ENCODE measurements at places on chromosomes 16 and 17.

DNA sequence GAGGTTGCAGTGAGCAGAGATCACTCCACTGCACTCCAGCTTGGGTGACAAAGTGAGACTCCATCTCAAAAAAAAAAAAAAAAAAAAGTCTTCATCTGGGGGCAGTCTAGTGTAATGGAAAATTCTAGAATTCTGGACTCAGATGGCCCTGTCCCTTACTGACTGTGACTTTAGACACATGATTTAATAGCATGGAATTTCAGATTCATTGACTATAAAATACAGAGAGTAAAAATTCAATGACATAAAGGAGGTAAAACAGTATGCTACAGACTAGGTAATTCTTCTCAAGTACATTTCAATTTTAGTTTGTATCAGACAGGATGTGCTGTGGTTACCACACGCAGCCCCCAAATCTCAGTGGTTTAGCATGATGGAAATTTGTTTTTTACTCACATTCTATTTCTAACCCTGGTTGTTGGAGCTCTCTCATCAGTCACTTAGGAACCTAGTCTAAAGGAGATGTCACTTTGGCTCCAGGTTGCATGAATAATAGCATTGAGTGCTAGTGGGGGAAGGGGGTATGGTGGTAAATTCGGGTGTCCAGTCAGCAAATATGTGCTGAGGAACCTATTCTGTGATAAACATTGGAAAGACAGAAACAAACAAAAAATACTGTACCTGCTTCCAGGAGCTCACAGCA is 444.0 kb downstream of the XYLT1 start:
- DNase-seq = no peak

DNA sequence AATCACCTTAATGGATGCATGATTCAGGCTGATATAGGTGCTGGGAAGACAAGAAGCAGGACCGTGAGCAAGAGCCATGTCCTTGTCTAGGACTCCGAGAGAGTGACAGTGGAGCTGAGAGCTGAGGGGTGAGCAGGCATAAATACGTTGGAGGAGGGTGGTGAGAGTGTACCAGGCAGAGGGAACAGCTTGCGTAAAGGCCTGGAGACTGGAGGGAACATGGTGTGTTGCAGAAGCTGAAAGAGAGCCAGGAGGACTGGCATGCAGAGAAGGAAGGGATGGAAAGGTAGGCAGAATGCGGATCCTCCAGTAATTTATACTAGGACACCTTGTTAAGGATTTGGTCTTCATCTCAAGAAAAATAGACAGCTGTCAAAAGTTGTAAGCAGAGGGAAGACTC is 653.2 kb downstream of the HS3ST4 start:
- DNase-seq = no peak

DNA sequence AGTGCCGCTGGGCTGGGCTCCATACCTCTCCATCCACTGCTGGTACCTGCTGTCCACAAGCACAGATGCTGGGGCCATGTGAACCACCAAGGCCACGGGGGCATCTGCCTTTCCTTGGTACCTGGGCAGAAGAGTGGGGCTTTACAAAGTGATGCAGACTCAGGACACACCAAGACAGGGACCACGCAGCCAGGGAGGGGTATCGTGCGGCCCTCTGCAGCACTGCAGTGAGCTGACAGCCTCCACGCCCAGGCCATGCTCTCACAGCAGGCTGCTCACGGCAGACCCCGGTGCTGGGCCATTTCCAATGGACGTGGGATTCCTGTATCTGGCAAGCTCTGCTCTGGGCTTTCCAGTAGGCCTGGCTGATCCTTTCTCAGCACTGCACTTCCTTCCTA is 14.4 kb downstream of the ELAC2 start:
- no peak for DNase-seq

DNA sequence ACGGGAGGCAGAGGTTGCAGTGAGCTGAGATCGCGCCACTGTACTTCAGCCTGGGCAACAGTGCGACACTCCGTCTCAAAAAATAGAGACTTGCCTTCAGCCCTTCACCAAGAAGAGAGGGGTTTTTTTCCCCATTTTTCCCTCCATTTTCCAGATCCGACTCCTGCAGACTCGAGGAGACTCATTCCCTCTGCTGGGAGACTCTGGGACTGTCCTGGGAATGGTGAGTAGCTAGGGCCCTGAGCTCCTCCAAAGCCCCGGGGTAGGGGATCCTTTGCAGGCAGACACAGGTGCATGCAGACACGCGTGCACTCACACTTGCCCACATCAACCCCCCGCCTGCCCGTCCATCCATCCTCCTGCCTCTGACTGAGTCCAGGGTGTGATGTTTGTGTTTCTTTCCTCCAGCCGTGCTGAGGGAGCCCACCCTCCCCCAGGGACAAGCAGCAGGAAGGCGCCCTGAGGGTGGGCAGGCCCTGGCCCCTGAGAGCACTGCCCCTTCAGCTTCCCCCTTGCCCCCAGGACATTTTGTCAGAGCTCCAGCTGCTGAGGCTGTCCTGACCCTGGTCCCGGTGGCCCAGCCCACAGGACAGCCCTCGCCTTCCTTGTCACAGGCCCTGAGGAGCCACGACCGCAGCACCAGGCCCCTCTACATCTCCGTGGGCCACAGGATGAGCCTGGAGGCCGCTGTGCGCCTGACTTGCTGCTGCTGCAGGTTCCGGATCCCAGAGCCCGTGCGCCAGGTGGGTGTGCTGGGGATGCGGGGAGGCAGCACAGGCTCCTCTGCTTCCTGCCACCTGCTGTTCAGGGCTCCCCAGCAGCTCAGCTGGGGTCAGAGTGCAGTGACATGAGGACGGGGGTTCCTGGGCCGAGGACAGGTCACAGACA is 10.2 kb downstream of the ENDOV start:
- no peak for DNase-seq

GRCh38 chr16:1443403-1443973 is 868 bp downstream of the CCDC154 start:
- DNase-seq = no peak

DNA sequence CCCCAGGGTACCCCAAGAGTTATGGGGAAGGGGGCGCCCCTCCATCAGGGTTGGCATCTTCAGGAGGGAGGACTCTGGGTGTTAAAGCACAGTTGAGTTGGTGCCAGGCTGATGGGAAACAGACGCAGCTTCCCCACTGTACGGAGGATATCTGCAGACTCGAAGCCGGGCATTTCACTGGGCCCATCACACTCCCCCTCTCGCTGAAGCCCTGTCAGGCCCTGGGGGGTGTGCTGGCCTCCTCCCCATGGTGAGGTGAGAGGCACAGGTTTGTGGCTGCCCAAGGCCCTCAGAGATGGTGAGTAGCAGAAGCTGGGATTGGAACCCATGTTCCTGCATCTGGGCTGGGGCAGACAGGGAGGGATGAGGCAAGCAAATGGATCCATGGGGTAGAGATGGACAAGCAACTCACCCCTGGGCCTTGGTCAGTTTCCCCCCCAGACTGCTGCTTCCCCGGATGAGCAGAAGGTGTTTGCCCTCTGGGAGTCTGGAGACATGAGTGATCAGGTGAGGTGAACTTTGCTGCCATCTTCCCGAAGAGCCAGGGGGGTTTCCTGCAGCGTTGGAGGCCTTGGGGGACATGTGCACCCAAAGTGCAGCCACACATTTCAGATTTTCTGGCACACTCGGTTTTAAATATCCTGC is 31.0 kb downstream of the POLR3E start:
- no peak for DNase-seq

DNA sequence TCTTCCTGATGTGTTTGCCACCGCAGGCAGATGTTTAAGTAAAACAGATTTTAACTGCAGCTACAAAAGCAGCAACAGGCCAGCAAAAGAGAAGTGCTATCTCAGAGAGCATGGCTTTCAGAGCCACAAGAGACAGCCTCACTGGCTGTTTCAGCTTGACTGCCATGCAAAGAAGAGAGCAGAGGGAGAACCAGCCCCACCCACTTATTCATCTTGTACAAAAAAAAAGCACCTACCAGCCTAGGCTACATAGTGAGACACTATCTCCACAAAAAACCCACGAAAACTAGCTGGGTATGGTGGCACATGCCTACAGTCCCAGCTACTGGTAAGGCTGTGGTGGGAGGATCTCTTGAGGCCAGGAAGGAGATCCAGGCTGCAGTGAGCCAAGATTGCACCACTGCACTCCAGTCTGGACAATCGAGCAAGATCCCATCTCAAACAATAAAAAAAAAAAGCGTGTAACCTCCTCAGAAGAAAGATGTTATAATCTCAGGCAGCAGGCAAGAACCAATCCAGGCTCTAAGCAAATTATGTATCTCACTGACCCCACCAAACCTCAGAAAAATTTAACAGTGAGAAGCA is 30.0 kb downstream of the STH start:
- no peak for DNase-seq

DNA sequence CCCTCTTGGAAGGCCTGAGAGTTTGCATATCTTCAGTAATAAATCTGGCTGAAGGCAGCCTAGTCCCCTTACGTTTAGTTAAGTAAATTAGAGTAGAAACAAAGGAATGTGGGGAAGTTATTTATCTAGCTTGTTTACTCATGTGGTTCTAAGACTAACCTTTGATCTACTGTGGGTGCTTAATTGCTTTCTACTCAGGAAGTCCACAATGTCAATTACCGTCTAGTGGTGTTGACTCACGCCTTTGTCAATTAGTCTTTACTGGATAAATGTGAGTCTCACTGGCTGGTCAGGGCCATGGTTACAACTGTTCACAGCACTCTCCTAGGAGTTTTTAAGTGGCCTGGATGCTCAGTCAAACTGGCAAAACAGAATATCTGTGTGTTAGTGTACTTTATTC is 2338.4 kb downstream of the TP53TG3F start:
- DNase-seq = no peak

DNA sequence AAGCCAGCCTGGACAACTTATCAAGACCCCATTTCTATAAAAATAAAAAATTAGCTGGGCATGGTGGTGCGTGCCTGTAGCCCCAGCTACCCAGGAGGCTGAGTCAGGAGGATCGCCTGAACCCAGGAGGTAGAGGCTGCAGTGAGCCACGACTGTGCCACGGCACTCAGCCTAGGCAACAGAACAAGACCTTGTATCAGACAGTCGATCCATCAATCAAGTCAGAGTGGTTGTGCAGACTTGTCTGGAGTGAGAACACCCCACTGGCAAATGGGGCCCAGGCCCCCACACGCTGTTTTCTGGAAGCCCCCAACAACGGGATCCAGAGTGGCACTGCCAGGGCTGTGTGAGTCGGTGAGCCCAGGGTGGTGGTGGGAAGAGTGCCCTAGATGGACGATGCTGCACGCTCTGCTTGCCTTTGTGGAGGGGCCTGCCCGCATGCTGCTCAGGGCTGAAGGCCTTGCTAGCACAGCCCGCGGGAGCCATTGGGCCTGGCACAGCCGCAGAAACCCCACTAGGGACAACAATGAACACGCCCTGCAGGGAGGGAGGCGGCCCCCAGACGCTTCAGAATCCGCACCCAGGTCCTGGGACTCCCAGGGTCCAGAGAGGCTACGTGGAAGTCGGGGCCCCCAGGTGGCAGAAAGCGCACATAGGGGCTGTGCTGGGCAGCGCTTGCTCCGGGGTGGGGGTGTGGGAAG is 80.1 kb upstream of the GNG13 start:
- no peak for DNase-seq

DNA sequence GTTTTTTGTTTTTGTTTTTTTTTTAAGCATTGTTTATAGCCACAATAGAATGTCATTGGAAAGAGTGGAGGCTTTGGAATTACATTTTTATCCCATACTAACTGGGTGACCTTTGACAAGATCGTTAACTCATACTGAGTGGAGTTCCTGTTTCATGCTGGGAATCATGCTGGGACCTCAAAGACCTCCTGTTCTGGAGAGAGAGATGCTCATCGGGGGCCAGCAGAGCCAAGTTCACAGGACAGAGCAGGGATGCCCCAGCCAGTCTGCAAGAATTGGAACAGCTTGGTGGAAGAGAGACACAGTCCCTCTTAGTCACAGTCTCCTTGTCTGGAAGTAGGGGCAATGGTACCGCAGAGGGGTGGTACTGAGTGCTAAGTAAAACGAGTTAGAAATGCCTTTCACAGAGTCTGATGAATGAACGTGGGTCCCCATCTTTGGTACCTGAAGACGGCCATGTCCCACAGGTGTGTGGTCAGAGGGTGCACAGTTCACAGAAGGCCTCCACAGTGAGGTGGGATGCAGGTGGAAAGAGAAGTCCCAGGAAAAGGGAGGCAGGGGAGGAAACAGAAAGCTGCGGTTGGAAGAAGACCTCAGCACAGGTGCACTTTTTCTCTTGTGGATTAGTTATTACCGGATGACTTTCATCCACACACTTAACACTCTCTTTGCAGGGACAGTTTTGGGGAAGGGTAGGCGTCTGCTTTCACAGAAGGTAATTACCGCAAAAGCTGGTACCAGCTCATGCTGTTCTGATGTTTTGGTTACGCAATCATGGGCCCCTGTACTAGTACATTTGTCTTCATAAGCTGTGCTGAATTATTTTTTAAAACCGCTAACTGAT is 147.8 kb downstream of the PRKCA start:
- no peak for DNase-seq
